Tibial nerve (tissue), 4 donors: ENCODE measurements at places on chromosomes 5 and 9. TPM values are rescaled to one million over a fixed set of nuclear protein-coding genes. Genes with fewer than 3 reads are reported as not detected.

DNA sequence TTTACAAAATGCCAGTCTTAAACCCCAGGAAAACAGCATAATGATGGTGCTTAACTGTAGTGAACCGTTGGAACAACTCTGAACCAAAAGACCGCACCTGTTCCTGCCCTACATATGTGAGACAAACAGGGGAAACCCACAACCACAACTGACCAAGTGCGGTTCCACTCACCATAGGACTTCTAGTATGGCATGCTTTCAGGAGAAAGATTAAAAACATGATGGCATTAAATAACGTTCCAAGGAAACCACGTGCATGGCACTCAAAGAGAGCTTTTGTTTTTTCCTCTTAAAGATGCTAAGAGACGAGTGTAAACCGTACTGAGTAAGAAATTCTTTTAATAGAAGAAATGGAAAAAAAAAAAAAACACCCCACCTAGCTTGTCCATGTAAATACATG is 119.8 kb downstream of the SSBP2 start:
- no peaks in the 10 kb centered on the region for H3K27me3 ChIP-seq
- no peak overlapping the region for H3K4me3 ChIP-seq
- no peak overlapping the region for H3K27ac ChIP-seq
- no peak for DNase-seq
- H3K4me1 ChIP-seq = peaks cover 6% of the 10 kb centered on the region
- peaks cover 4% of the 10 kb centered on the region for H3K36me3 ChIP-seq

Gene SLC6A19
- total RNA-seq = not detected

GRCh38 chr5:180498378-180498777 is 4.2 kb downstream of the CNOT6 start:
- DNase-seq = no peak
- no peak overlapping the region for H3K27ac ChIP-seq
- no peaks in the 10 kb centered on the region for H3K27me3 ChIP-seq
- H3K36me3 ChIP-seq = no peaks in the 10 kb centered on the region
- H3K4me3 ChIP-seq = no peak overlapping the region

Gene MCCC2
- total RNA-seq = 31.5 TPM

DNA sequence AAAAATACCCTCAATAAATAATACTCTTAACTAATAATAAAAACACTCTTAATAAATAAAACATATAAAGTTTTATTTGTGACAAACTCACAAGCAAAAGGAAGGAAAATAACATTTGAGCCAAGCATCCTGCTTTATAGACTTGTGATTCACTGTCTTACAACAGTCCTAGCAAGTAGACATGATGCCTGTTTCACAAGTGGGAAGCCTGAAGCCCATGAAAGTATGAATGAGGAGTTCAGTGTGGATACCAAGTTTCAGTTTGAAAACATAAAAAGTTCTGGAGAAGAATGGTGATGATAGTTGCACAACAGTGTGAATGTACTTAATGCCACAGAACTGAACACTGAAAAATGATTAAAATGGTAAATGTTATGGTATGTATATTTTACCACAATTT is 10.9 kb downstream of the HABP4 start:
- no peak for DNase-seq
- H3K4me1 ChIP-seq = no peaks in the 10 kb centered on the region
- H3K36me3 ChIP-seq = no peaks in the 10 kb centered on the region
- H3K4me3 ChIP-seq = no peak overlapping the region
- H3K27ac ChIP-seq = no peak overlapping the region

- H3K36me3 ChIP-seq = no peaks in the 10 kb centered on the region
- H3K4me3 ChIP-seq = peak overlapping the region; percentile 74
- peak overlapping the region; percentile 85 for H3K27ac ChIP-seq
- DNase-seq = no peak
- H3K27me3 ChIP-seq = no peaks in the 10 kb centered on the region
These were observed 9.6 kb upstream of the AKNA start for GRCh38 chr9:114397219-114397847.

DNA sequence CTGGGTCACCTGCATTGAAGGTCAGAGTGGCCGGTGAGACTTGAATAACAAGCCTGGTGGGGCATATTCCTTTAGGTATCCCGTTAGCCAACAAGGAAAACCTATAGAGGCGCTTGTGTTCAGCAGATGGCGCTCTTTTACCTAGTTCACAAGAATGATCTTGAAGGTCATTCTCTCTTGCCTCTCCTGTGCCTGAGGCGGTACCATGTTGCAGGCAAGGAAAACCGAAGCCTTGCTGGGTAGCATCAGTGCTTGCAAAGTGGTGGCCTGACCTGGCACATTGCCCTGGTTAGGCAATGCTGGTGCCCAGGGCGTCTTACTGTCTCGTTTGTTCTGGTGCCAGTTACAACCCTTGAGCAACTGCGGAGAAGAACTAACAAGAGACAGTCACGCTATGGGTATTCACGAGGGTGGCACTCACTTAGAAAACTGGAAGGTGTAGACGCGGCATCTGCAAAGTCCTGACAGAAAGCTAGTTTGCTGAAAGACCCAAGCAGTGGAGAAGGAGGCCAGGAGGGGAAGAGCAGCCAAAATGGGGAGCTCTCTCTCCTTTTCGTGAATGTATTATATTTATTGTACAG is 56.7 kb downstream of the AOPEP start:
- peak overlapping the region; percentile 52 for H3K27ac ChIP-seq
- no peaks in the 10 kb centered on the region for H3K27me3 ChIP-seq
- H3K36me3 ChIP-seq = no peaks in the 10 kb centered on the region
- no peak overlapping the region for H3K4me3 ChIP-seq
- no peaks in the 10 kb centered on the region for H3K4me1 ChIP-seq

GRCh38 chr9:37996819-37997217 is 72.2 kb downstream of the SHB start:
- no peak overlapping the region for H3K27ac ChIP-seq
- no peaks in the 10 kb centered on the region for H3K27me3 ChIP-seq
- H3K4me3 ChIP-seq = no peak overlapping the region
- H3K4me1 ChIP-seq = peaks cover 18% of the 10 kb centered on the region
- no peaks in the 10 kb centered on the region for H3K36me3 ChIP-seq

Gene F12
- total RNA-seq = not detected

Gene OTULINL
- 3.8 TPM for total RNA-seq

- peak overlapping the region; percentile 86 for H3K27ac ChIP-seq
- no peaks in the 10 kb centered on the region for H3K27me3 ChIP-seq
- no peak overlapping the region for H3K4me3 ChIP-seq
- H3K4me1 ChIP-seq = peaks cover 32% of the 10 kb centered on the region
- no peak for DNase-seq
These were observed 18.9 kb upstream of the PFDN1 start for GRCh38 chr5:140321796-140322195.

Gene CAMLG
- total RNA-seq = 26.4 TPM

DNA sequence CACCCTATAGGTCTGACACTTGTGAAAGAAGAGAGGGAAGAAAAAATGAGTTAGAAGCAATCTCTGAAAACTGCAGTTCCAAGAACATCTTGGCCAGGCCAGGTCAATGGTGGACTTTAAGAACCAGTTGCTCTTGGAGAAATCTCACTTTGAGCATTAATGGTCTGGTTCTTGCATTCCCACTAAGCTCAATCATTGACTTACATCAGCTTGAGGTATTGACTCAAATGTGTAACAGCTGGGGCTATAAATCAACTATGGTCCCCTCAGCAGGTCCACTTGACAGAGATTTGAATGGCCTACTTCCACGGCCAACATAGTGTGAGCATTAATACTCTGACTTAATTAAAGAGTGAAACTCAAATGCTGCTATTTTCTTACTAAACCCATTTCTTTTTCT is 357.8 kb upstream of the RGMB start:
- no peaks in the 10 kb centered on the region for H3K27me3 ChIP-seq
- no peaks in the 10 kb centered on the region for H3K4me1 ChIP-seq
- no peak for DNase-seq
- no peak overlapping the region for H3K4me3 ChIP-seq
- no peak overlapping the region for H3K27ac ChIP-seq

GRCh38 chr5:180470966-180471582 is 23.1 kb upstream of the CNOT6 start:
- no peak overlapping the region for H3K27ac ChIP-seq
- no peaks in the 10 kb centered on the region for H3K27me3 ChIP-seq
- H3K4me3 ChIP-seq = no peak overlapping the region
- no peak for DNase-seq

Gene TMC1
- 0.30 TPM for total RNA-seq

GRCh38 chr9:125240649-125240999 is 519 bp downstream of the HSPA5 start:
- DNase-seq = peak; percentile 11
- peaks cover 18% of the 10 kb centered on the region for H3K36me3 ChIP-seq
- peak overlapping the region; percentile 76 for H3K27ac ChIP-seq
- H3K4me3 ChIP-seq = peak overlapping the region; percentile 92
- peaks cover 43% of the 10 kb centered on the region for H3K4me1 ChIP-seq
- H3K27me3 ChIP-seq = no peaks in the 10 kb centered on the region

Gene TGFBR1
- 33.5 TPM for total RNA-seq

DNA sequence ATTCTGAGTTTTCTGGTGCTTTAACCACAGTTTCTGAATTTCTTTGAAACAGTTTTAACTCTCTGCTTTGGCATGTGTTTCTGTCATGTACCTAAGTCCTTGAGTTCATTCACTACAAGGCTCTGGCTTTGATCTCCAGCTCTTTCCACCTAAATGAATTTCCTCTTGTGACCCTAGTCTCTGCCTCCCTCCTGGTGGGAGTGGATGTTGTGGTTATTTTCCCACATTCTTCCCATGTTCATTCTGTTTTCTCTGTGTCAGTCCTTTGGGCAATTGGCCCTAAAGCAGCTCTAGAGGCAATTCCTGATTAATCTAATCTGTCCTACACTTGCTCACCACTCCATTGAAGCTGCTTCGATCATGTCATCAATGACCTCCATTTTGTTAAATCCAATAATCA is 28.4 kb upstream of the DPYSL3 start:
- H3K36me3 ChIP-seq = no peaks in the 10 kb centered on the region
- no peaks in the 10 kb centered on the region for H3K27me3 ChIP-seq
- H3K27ac ChIP-seq = no peak overlapping the region

GRCh38 chr5:116861666-116862065 is 287.0 kb upstream of the SEMA6A start:
- no peak for DNase-seq
- no peak overlapping the region for H3K4me3 ChIP-seq

Gene PCDHGB6
- 16.7 TPM for total RNA-seq

- H3K4me1 ChIP-seq = no peaks in the 10 kb centered on the region
- no peak overlapping the region for H3K4me3 ChIP-seq
- H3K27me3 ChIP-seq = no peaks in the 10 kb centered on the region
- DNase-seq = no peak
These were observed 377.6 kb downstream of the BRINP1 start for GRCh38 chr9:118991366-118992285.

GRCh38 chr9:70465398-70465797 is 50.9 kb upstream of the KLF9 start:
- no peaks in the 10 kb centered on the region for H3K36me3 ChIP-seq
- no peak for DNase-seq
- H3K27me3 ChIP-seq = no peaks in the 10 kb centered on the region

DNA sequence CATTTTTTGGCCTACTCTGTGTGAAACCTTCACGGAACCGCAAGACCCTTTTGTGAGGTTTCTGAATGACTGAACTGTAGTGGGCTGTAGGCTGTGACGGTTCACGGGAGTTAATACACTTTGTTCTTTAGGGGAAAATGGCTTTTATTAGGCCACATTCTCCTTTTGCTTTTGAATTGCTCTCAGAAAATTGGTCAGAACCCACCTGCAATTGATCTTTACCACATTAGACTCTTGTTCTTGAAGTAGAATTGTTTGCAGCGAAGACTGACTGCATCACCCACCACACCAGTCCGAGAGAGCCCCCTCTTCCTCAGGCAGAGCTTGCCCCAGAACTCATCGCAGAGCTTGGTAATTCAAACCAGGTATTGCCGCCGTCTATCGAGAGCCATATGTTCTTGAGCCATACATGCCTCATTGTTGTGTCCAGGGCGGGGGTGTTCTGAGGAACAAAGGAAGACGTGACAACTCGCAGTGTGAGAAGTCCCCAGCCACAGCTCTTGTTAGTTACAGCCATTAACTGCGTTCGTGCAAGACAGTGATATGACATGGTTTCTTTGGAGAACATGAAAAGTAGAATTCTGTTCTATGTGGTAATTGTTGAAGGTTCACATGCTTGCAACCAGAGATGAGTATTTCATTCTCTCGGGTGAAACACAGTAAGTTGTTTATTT is 166.4 kb upstream of the OTULINL start:
- no peaks in the 10 kb centered on the region for H3K27me3 ChIP-seq
- H3K4me1 ChIP-seq = no peaks in the 10 kb centered on the region
- no peak overlapping the region for H3K27ac ChIP-seq
- peaks cover 78% of the 10 kb centered on the region for H3K36me3 ChIP-seq

DNA sequence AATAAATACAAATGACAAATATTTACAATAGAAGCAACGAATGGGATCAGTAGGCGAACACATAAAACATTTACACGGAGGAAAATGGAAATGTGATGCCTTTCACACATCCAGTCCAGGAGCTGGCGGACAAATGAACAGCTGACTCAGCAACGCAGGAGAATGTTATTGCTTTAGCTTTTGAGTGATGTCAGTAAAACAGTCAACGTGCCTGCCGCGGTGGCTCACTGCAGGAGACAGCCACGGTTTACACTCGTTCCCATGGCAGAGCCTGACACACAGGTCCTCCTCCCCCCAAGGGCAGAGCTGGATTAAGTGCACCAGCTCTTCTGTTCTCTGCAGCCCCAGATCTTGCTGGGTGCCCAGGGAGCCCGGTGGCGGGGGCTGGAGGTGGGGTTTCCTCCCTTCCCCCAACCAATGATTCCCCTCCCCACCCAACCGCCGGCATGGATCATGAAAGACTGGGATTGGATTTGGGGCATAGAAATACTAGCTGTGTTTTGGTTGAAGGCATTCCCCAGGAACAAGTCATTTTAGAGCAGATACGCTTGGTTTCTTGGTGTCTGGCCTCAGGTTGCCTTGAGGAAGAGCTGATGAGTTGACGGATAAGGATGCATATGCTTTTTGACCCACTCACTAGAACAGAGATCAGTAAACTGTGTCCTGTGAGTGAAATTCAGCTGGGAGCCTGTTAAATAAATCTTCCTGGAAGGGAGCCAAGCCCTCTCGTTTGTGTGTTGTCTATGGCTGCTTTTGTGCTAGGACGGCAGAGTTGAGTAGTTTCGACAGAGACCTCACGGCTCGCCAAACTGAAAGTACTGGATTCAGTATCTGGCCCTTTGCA is 12.5 kb downstream of the STC2 start:
- H3K27me3 ChIP-seq = peaks cover 6% of the 10 kb centered on the region
- H3K4me3 ChIP-seq = no peak overlapping the region
- no peak for DNase-seq
- H3K27ac ChIP-seq = no peak overlapping the region
